ENCODE measurements at places on chromosomes 3 and 15. TPM values are rescaled to one million over a fixed set of nuclear protein-coding genes. Genes with fewer than 3 reads are reported as not detected.

NCEH1 gene
- total RNA-seq: 72.9 TPM

KLHL40 gene
- total RNA-seq: not detected

MFN1 gene
- total RNA-seq: 25.8 TPM

MAP4 gene
- 120 TPM for total RNA-seq

TGM4 gene
- not detected for total RNA-seq

CORO2B gene
- 13.5 TPM for total RNA-seq

PSTPIP1 gene
- not detected for total RNA-seq

SLC28A1 gene
- not detected for total RNA-seq

ACAN gene
- not detected for total RNA-seq

IGF2BP2 gene
- total RNA-seq: 99.8 TPM

TM6SF1 gene
- 2.0 TPM for total RNA-seq

TMEM207 gene
- total RNA-seq: not detected

GLDN gene
- not detected for total RNA-seq

SLC22A14 gene
- not detected for total RNA-seq

FOXL2 gene
- total RNA-seq: 1.5 TPM

CHRM5 gene
- total RNA-seq: not detected

SI gene
- total RNA-seq: not detected

RBPMS2 gene
- total RNA-seq: 0.36 TPM
